ENCODE measurements at places on chromosomes 7 and 10.

DNA sequence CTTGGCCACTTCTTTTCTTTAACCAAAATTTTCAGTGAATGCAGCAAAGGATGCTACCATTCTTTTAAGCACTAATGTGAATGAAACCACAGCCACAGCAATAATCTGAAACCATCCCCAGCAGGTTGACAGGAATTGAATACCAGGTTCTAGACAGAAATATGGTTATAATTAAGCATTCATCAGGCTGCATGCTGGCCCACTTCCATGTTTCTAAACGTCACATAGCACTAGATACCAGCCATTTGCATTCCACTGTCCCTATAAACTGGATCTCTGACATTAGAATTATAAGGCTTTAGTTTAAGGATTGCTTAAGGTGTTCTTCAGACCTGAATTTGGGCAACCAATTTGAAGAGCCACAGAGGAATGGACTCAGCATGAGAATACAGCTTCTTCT, 340.8 kb upstream of the KLF6 start:
- no peak for DNase-seq

GRCh38 chr7:51376420-51377092, 59.9 kb upstream of the COBL start:
- no peak for DNase-seq

GRCh38 chr10:112653215-112653614, 206.2 kb downstream of the VTI1A start:
- no peak for DNase-seq

DNA sequence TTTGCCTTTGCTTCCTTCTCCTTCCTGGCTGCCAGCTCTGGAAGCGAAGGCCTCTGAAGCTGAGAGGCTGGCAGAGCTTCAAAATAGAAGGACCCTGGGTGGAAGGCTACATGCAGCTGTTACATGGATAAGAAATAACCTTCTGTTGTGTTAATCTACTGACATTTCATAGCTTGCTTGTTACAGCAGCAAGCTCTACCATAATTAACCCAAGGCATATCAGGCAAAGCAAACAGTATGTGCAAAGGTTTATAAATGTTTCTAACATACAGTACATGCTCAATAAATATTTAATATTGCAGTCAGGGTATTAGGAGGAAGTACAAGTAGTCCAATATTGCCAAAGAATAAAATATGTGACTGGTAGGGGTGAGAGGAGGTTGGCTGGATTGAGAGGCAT, 55.6 kb upstream of the MKLN1 start:
- DNase-seq, result no peak

GRCh38 chr7:137480824-137481365, 137.4 kb upstream of the PTN start:
- no peak for DNase-seq

GRCh38 chr7:157425761-157426160, 89.0 kb downstream of the DNAJB6 start:
- DNase-seq, result no peak

DNA sequence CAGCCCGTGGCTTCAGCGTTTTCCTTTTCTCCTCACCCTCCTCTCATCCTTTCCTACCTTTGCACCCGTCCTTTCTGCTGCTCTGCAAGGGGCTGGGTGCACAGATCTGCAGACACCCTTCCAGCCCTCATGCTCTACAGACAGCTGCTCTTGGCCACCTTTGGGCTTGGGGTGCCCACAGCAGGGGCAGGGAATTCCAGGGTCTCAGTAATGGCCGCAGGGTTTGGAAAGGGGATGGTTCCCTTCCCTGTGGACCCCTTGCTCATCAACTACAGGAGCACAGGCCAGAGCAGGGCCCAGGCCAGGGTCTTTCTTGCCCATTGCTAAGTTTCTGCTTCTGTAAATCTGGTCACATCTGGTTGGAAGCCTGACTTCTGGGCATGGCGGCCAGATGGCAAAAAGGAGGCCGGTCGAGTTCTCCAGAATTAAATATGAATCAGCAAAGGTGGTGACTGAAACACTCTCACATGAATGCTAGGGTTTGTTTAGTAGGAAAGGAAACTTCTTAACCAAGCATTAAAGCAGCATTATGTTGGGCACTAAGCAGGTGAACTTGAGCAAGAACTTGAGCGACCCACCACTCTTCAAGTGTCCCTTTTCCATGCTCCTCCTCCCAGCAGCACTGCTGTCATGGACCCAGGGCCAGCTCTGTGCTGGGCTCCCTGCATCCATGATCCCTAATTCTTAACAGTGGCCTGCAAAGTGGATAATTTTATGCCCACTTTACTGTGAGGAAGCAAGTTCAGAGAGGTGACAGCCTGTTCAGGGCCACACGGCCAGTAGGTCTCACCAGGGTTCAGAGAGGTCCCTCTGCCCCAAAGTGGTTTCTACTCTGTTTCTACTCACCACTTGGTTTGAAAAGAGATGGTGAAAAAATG, 1.5 kb downstream of the ECHDC3 start:
- no peak for DNase-seq

- DNase-seq, result no peak
Observed at GRCh38 chr7:139999516-139999915, 63.2 kb downstream of the PARP12 start.

DNA sequence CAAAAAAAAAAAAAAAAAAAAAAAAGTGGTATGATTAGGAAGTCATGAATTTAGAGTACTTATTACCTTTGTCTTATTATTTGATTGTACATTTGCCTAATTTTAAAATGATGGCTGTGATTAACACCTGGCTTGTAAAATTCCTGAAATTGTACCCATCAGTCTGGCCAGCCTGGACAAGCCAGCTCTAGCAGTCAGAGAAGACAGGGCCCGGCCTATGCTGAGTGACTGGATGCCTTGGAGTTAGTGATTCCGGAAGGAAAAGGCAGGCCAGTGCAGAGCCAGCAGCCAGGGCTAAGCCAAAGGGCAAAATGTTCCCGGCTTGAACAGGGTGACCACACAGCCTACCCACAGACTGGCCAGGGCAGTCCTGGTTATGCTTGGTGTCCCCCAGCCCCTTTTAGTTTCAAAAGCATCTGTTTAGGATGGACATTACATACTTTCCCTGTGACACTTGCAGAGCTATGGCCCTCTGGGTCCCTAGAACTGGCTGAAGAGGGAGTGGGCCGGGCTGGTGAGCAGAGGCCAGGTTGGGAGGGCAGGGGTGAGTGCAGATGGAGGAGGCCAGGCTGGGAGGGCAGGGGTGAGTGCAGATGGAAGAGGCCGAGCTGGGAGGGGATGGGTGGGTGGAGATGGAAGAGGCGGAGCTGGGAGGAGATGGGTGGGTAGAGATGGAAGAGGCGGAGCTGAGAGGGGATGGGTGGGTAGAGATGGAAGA, 61.7 kb downstream of the PROSER2 start:
- no peak for DNase-seq

GRCh38 chr7:158043551-158044481, 543.8 kb downstream of the PTPRN2 start:
- no peak for DNase-seq

- no peak for DNase-seq
Observed at GRCh38 chr10:119337796-119338432, 130.5 kb downstream of the GRK5 start.

DNA sequence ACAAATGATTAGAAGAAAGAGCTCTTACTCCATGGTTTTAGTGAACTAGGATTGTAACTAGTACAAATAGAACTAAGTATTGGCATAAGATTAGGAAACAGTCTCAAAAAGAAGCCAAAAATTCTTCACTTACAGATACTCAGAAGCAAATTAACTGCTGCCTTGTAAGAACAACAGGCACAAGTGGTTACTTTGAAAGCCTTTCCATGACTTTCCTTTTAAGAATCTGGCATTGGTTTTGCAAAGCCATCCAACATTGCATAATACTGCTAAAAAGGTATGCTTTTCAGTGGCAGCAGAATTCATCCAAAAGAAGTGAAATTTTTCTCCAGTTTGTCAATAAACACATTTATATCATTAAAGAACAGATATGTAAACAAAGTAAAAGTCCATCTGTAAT, 126.8 kb upstream of the ODAD2 start:
- DNase-seq, result no peak

DNA sequence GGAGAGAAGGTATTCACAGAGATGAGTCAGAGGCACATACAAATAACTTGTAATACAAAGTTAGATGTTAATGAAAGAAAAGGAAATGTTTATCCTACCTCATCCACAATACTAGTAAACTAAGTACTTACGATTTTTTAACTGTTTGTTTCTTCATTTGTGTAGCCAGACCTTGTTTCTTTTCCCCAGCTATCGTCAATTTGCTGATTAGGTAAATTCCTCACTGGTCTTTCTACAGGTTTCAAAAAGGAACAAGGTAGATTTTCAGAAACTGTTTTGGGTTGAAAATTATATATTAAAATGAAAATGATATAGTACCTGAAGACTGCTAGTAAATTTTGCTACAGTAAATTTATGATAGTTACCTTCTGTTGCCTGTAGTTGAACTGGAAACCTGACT, 56.6 kb downstream of the PON1 start:
- DNase-seq, result no peak

DNA sequence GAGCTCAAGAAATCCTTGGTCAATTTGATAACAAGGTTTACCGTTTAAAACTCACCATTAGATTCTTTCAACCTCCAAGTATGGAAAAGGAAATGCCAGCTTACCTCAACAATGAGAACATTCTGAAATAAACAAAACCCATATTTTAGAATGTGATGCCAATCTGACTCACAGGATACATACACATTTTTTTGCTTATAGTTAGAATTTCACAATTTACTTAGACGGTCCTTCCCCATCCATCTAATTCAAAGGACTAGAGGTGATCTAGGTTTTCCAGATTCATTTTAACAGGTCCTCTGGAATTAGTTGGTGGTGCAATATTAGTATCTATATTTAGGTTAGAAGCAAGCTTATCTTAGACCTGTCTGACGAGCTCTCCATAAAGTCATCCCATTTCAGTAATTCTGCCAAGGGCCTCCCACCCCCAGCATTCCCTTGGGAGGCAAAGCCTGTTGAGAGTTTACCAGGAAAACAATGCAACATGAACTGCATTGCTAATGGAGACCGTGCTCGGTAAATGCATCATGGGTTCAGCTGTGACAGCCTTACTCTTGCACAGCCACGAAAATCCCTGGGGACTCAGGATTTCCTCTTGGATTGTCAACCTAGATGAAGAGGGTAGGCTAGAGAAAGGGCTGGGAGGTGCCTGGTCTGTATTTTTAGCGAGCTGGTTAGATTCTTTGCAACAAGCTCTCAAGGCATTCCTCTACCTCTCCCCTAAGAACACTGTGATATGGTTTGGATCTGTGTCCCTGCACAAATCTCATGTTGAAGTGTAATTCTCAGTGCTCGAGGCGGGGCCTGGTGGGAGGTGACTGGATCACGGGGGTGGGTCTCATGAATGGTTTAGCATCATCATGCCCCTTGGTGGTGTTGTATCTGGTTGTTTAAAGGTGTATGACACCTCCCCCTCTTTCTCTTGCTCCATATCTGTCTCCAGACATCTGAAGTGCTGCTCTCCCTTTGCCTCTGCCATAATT, 93.8 kb downstream of the PRTFDC1 start:
- DNase-seq, result no peak

DNA sequence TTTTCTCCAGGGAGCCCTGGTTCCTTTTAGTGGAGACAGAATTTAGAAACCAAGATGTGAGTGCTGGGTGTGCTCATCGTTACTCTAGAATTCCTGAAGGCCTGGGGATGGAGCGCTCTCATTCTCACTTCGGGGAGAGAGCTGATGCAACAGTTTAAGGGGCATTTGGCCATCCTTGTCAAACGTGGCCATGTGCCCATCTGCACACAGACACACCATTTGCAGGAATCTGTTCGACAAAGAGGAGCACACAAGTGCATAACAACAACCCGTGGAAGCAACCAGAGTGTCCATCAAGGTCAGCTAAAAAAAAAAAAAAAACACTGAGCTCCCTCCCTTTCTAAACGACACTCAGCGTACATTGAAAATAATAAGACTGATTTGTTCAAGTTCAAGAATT, 23.0 kb upstream of the RET start:
- no peak for DNase-seq

- no peak for DNase-seq
Observed at GRCh38 chr7:158702944-158703343, 1.7 kb downstream of the NCAPG2 start.

- DNase-seq, result no peak
Observed at GRCh38 chr7:73971704-73972341, 56.1 kb upstream of the ELN start.

DNA sequence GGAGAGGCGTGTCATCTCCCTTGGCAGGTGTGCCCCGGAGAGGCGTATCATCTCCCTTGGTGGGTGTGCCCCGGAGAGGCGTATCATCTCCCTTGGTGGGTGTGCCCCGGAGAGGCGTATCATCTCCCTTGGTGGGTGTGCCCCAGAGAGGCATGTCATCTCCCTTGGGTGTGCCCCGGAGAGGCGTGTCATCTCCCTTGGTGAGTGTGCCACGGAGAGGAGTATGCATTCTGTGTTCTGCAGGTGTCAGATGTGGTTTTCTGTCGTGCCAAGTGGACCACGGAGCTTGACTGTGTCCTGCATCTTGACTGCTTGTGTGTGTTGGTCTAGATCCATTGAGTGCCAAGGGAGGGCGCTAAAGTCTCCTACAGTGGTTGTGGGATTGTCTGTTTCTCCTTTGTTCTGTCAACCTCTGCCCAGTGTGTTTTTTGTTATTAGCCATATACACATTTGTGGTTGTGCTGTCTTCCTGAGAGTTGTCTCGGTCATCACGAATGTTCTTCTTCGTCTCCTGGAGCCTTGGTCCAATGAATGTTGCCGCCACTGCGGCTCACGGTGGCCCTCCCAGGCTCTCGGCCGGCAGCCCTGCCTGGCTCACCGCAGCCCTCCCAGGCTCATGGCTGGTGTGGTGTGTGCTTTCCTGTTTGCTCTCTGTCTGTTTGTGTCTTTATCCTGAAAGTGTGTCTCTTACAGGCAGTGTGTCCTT, 96.8 kb downstream of the INPP5A start:
- DNase-seq, result no peak

DNA sequence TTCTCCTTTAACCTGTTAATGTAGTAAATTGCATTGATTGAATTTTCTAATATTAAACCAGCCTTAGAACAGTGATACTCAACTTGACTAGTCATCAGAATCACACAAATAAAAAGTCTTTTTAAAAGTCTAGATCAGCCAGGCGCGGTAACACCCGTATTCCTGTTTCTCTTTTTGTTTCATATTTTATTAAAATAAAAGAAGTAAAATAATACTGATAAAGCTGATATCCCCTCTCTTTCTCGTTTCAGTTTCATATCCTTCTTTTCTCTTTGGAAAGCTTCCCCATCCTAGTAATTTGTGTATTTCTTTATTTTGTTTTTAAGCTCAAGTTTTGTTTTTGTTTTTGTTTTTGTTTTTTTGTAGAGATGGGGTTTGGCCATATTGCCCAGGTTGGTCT, 9.3 kb downstream of the SMO start:
- DNase-seq, result no peak
